Right ventricle myocardium superior (tissue), 1 donor: ENCODE measurements at places on chromosomes 3 and 15. TPM values are rescaled to one million over a fixed set of nuclear protein-coding genes. Genes with fewer than 3 reads are reported as not detected.

Gene CACNA2D3
- 35.5 TPM for total RNA-seq

Gene KLHL6
- 0.65 TPM for total RNA-seq

Gene RABL3
- total RNA-seq, result 17.9 TPM

Gene STRIT1
- not detected for total RNA-seq

DNA sequence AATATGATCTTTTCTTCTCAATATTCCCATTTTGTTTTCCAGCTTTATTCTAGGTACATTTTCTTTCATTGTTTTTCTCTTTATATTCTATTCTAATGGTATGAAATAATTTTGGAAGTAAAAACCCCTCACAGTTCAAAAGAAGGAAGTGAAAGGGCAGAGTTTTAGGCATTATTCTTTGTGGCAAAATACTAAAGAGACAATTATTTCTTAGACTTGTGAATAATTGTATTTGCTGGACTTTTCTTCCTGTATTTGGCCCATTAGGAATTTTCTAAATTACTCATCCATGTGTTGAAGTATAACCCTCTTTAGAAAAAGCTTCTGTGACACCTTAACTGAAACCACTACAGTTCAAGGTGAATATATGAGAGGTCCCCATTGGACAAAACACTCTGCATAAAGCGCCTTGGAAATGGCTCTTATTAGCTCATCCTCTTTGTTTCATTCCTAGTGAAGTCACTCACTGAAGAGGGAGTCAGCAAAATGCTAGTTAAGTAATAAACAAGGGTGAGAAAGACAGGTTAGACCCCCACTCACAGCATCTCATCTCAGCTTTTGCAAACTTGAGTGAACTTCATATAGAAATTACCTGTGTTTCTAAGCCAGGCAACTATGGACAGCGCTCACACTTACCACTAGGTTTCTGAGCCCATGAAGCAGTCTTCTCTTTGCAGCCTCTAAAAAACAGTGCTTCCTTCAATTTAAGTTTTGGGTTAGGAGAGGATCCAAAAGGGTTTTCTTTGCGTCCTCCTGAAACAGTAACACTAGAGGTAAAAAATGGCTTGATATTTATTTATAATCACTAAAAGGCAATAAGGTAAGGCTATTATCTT is 327.5 kb downstream of the ARPP21 start:
- DNase-seq, result no peak

- no peak for DNase-seq
Measured at GRCh38 chr3:73808862-73809509, 184.2 kb upstream of the PDZRN3 start.

- DNase-seq, result no peak
Measured at GRCh38 chr15:77596821-77597803, 35.6 kb downstream of the LINGO1 start.

DNA sequence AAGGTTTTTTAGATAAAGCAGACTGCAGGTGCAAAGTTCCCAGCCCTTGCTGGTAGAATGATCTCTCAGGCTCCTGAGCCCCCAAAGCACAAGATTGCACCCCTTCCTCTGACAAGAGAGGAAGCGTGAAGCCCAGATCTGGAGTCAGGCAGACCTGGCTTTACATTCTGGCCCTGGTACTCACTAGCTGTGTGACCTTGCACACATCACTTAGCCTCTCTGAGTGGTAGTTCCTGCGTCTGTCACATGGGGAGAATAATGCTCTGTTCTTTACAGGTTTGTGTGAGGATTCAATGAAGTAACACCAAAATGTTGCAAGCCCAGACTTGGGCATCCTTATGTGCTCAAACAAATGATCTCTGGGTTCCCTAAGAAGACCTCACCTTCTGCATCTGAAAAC is 141.5 kb downstream of the SMAD6 start:
- DNase-seq, result no peak

DNA sequence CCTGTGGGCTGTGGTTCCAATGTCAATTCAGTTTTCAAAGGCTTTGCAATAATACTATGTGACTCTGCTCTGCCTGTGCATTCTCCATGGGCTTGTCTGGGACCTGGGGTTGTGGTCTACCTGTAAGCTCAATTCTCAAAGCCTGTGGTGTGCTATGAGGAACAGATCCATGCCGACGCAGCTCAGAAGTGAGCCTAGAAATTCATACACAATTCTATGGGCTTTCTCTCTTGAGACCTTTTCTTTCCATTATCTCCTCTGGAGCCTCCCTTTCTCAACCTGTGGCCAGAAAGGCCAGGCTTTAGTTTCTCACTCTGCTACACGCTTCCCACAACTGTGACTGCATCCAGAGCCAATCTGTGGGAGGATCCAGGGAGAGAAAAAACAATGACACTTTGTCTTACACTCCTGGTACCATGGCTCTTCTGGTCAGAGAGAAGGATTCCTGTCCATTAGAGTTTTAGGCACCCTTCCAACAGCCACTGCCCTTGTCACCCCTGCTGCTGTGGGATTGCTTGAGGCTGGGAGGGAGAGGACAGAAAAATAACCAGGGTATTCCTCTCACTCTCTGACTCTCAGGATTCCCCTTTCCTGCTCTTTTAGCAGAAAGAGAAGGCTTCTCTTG is 34.1 kb upstream of the KLF13 start:
- no peak for DNase-seq

- no peak for DNase-seq
Measured at GRCh38 chr3:53821631-53822121, 24.5 kb downstream of the CHDH start.

GRCh38 chr3:38276917-38277630 is 5.0 kb upstream of the SLC22A14 start:
- DNase-seq, result no peak
